Hypothalamus (tissue), 51 donors: ENCODE measurements at places on chromosomes 6 and 20.

DNA sequence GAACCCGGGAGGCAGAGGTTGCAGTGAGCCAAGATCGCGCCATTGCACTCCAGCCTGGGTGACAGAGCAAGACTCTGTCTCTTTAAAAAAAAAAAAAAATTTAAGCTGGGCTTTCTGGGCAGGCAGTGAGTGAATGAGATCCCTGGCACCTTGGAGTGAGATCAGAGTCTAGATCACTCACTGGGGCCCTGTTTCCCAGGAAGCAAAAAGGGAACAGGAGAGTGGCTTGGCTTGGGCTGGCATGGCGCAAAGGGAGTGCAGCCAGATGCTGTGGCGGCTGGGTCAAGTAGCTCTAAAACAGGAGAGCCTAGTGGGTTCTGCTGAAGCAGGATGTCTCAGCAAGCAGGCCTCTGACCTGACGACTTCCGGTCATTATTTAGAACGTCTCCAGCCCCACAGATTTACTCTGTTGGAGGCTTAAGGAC, 10.4 kb downstream of the PLCG1 start:
- DNase-seq = peak; percentile 17

GRCh38 chr6:14885498-14885897, 360.4 kb upstream of the JARID2 start:
- no peak for DNase-seq

DNA sequence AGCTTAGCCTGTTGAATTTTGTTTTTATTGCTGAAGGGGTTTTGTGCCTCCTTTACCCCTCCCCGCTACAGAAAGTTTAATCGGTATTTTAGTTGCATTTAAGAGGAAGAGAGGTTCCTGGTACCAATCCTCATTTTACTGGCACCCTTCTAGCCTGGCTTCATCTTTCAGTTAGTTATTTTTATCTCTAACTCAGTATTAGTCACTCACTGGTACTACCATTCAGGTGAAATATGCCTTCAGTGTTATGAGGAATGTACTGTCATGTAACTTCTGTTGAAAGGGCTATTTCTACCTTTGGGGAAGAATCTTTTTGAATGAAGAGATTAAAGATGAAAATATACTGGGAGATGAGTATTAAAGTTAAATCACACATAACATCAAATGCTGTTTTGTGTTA, 211.8 kb downstream of the CDKAL1 start:
- no peak for DNase-seq

- DNase-seq = no peak
Measured at GRCh38 chr6:134637847-134638437, 312.0 kb downstream of the ALDH8A1 start.
